ENCODE measurements at places on chromosomes 12 and 14.

- DNase-seq = no peak
These were observed 22.7 kb downstream of the AEBP2 start for GRCh38 chr12:19461999-19462398.

GRCh38 chr12:46558677-46559076 is 186.1 kb upstream of the SLC38A2 start:
- DNase-seq = no peak

GRCh38 chr14:102417646-102418045 is 54.9 kb downstream of the TECPR2 start:
- DNase-seq = no peak

- no peak for DNase-seq
These were observed 11.6 kb downstream of the BHLHE41 start for GRCh38 chr12:26113181-26113654.

DNA sequence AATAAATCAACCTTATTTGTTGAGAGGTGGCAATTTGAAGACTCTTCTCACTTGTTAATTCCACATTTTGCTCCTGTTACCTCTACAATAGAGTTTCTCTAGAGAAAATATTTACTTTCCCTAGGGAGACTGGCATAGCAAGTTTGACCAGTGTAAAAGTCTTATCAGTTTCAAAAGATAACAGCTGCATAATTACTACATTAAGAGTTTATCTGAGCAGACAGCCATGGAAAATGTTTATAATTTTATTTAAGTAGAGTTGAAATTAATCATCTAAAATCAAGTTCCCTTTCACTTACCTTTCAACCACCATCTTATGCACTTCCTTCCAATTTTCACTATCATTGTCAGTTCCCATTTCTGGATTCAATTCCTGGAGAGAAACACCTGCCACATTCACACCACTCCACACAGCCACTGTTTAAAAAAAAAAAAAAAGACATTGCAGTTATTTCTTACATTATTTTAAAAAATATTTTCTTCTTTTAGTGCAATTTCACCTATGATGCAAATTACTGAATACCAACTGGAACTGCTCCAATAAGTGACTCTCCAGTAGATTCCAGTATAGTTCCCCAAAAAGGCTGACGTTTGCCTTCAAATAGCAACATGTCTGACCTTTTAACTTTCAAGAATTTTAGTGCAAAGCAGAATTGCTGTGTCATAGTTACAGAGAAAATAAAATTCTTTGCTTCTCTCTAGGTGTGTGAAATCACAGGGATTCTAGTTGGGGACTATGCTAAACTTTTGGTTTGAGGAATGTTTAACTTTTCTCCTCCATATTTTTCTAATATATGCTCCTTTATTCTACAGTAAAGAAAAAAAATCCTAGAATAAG is 19.4 kb downstream of the LDHB start:
- DNase-seq = no peak

- DNase-seq = no peak
These were observed 99.5 kb downstream of the CALM1 start for GRCh38 chr14:90496379-90496778.

DNA sequence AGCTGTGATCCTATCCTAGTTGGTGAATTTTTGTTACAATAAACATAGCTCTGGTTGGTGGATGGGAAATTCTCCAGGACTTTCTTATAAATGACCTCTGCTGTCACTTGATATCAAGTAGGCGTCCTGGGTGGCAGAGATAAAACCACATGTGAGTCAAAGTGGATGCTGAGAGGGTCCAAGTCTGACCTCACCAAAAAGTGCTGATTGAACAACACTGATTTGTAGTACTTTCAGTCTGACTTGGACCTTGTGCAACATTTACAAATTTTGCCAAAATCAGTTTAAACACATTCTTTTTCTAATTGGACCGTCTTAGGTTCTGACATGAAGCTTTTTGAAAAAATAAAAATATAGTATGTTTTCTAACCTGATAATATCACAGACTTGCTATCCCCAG is 585.6 kb downstream of the GALC start:
- DNase-seq = no peak

DNA sequence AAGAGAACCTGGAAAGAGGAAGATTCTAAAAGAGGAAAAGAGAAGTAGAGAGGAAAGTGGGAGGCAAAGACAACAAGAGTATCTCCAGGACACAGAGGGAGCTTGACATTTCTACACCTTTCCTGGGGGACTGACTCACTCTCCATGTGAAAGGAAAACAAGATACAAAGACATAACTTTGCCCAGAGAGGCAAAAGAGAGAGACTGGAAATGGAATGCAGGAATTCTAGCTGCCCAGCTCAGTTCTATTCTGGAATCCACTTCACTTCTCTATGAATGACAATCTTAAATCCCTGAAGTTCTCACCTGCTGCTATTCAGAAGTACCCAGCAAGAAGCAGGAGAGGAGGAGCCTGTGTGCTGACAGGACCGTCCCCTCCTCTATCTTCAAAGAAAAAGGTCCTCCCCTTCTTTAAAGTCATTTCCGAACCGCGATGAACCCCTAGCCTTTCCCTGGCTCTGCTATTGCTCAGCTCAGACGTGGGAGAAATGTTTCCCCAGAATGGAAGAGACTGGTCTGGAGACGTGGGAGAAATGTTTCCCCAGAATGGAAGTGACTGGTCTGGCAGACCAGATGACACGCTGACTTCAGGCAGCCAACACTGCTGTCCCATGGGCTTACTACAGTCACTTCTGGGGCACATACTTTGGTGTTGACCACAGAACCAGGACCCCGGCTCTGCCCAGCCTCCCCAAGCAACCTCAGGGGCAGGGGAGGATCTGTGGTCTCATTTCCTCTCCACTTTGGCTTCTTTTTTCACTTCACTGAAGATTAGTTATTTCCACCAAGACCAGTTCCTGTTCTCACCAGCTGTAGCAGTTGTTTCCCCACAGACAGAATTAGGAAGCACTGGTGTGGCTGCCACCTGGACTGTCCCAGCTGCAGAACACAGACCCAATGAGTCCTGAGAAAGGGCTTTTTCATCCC is 8.3 kb downstream of the FMNL3 start:
- no peak for DNase-seq

- DNase-seq = no peak
These were observed 183.8 kb downstream of the TTC7B start for GRCh38 chr14:90632451-90632850.

DNA sequence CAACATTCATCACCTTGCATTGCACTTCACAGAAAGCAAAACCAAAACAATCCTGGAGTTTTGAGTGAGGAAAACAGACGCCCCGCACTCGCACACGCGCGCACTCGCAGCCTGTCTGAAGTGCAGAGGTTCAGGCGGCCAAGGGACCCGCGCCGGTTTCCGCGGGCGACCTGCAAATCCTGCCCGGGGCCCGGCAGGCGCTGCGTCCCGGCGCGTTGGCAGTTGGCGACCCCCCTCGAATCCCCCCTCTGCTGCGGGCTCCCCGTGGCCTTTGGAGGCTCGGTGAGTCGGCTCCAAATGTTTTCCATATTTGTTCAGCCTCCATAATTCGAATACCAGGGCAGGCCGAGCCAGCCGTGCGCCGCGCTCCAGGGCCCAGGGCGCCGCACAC is at the start of gene SSPN:
Gene SSPN, plus strand, starts transcription at position 324 of the 391 bp plus-strand sequence. CDS start 100 bp downstream, outside the sequence.
- no peak for DNase-seq

GRCh38 chr12:52280796-52281560 is 6.5 kb downstream of the KRT86 start:
- DNase-seq = no peak

DNA sequence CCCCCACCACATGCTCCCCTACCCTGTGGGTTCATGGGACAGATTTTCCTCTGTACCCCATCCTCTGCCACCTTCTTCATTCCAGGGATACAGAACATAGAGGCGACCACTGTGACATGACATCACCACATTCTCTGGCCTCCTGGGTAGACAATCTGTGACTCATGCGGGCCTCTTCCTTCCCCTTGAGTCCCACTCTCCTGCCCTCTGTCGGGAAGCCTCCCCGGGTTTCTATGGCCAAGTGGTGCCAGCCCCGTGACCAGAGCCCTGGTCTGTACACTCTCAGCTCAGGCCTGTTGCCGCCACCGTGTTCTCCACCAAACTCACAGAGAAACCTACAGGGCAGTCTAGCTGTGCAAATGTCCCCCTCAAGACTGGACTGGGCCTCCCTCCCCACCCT is 8.0 kb downstream of the CLMN start:
- no peak for DNase-seq

- no peak for DNase-seq
These were observed 229.8 kb downstream of the ALX1 start for GRCh38 chr12:85509857-85510256.

DNA sequence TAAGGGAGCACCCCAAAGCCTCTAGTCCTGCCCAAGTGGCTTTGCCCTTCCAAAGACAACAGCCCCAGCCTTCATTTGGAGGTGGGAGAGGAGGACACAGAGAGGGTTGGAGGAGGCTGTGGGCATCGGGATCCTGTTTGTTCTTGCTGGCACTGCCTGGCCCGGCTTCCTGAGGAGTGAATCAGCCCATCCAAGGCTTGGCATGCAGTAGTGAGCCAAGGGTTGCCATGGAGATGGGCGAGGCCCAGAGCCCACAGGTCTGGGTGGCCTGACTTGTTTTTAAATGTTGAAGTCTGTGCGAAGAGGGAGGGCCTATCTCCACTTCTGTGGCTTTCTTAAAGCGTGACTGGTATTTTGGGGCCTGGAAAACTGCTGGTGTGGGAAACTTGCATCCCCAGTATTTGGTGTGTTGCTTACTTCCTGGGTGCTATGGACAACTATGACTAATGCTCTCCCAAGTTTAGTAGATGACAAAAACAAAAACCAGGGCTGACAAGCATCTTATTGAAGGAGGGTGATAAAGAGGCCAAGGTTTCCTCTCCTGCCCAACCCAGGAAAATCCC is 15.8 kb downstream of the CD9 start:
- no peak for DNase-seq

GRCh38 chr12:121927813-121928212 is 9.4 kb downstream of the CFAP251 start:
- no peak for DNase-seq

GRCh38 chr14:71078500-71078899 is 171.2 kb downstream of the PCNX1 start:
- no peak for DNase-seq

DNA sequence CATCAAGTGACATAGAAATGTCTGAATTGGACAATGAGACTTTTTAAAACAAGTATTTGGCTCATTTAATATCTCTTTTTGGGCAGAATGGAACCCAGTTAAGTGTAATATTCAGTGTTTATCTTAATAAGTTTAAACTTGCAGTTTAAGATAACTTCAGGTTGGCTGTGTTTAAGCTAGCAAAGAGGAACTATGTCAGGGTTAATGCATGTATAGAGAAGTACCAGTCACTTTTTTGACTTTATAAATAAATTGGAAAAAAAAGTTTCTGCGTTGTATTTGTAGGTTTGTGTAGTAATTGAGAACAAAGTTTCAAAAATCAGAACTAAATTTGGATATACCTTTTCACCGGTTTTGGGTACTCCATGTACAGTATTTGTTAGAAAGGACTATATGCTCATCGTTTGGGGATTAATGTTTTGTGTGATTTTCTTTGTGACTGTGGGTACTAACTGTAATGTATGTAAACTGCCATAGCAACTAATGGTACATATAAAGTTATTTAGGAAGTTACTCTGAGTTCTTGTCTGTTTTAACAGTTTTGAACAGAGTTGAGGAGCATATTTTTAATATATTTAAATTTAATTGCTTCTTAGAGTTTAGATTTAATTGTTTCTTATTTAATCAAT is 4.5 kb downstream of the HMGA2 start:
- no peak for DNase-seq

DNA sequence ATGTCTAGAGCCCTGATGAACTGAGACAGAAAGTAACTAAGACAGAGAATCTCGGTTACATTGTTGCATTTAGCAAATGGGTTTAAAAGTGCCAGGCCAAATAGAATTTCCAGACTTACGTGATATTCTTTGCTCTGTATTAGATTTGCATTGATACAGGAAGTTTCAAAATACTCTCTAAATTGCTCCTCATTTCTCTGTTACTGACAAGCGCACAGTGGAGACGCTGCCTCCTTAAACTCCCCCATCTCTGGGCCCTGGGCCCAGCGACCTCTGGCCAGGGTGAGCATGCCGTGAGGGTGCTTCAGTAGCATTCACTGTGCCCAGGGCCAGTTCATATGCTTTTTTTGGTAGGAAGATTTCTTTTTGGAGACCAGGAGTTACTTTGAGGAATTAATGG is 22.9 kb upstream of the EVL start:
- DNase-seq = no peak

DNA sequence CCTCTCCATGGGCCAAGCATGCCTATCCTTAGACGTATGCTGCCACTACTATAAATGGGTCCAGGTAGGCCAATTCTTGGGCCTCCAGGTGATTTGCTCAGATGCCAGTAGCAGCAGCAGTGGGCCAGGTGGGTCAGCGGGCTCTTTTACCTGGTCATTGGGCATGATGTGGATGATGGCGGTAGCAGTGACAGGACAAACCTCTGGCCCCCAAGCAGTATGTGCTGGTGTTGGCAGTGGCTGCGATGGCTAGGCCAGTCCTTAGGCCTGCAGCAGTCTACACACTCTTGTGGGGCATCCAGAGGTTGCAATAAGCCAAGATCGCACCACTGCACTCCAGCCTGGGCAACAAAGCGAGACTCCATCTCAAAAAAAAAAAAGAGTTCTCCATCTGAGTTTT is 19.1 kb upstream of the VASH1 start:
- DNase-seq = no peak

- DNase-seq = no peak
These were observed 45.0 kb downstream of the LRTM2 start for GRCh38 chr12:1865284-1865866.
